NCI-H1417 treated with DMSO at 0.1 percent for 48 hours (cell line): ENCODE measurements at places on chromosomes 6 and 20.

DNA sequence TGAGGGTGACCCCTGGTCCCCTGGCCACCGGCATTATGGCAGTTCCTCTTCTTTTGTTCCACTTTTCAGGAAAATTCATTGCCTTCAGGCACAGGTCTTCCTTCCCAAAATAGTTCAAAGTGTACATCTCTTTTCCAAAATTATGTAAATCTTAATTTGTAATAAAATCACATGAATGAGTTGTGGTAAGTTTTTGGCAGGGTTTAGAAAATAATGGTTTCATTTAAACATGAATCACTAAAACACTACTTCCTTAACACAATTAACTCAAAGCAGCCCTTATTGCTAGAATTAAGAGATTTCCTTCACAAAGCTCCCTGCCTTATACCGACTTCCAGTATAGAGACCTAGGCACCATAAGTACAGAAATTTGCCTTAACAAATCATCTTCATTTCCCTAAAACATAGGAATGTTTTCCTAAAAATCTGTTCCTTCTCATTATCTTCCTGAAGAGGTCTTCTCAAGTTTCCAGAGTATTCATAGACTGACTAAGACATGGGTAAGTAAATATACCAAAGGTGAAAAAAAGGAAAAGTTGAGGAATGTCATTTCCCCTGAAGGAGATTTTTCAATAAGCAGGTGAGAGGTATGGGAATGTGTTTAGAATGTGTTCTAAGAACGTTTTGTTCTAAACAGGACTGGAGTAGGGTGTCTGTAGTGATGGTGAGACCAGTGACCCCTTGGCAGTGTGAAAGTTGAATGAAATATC, 148.2 kb upstream of the CITED2 start:
- DNase-seq, result no peak

DNA sequence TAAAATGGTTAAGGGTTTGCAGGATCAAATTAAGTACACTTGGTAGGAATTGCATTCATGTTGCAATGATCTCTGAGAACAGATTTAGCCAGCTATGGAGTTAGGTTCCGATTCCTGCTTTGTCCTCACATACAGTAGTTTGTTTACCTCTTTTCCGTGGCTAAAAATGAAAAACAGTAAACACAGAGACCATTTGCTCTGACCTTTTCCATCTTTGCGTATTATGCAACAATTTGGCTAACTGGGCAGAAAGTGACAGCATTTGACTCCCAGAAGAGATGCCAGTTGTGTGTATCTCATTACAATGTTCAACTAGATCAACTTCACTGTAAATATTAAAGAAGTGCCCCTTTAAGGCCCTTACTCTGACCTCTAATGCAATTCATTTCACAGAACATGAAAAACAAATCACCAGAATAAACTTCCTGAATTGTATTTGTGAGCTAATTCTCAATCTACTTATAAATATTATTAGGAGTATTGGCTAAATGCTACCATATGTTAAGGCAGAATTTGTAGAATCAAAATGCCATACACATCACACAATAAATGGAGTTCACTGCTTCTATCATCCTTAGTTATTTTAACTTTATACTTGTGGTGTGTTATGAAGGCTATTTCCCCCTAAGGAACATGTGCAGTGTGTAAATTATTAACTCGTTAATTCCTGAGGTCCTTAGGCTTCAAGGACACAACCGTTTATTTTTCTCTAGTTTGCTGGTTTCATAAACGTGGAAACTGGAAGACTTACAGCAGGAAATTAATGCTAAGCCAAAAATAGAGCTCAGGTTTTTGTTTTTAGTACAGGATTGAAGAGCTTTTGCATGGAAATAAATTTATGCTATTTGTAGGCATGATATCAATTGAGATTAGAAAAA, 380.7 kb upstream of the CITED2 start:
- DNase-seq, result no peak

DNA sequence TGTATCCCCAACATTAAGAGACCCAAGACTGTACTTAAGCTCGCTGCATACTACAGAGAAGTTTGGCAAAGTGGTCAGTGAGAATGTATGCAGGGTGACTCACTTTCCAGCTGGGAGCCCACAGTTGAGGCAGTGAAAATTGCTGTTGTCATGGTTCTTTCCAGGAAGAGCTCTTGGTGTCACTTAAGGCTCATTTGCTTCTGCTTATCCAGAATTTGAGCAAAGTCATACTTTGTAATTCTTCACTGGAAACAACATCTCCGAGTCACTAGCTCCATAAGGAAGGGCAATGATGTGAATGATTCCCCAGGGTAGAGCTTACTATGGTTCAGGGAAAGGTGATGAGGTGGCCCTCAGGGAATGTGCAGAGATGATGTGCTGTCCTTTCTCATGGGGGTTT, 65.4 kb upstream of the FBXL4 start:
- DNase-seq, result no peak

GRCh38 chr6:83055366-83055964, 10.2 kb downstream of the UBE3D start:
- DNase-seq, result no peak

DNA sequence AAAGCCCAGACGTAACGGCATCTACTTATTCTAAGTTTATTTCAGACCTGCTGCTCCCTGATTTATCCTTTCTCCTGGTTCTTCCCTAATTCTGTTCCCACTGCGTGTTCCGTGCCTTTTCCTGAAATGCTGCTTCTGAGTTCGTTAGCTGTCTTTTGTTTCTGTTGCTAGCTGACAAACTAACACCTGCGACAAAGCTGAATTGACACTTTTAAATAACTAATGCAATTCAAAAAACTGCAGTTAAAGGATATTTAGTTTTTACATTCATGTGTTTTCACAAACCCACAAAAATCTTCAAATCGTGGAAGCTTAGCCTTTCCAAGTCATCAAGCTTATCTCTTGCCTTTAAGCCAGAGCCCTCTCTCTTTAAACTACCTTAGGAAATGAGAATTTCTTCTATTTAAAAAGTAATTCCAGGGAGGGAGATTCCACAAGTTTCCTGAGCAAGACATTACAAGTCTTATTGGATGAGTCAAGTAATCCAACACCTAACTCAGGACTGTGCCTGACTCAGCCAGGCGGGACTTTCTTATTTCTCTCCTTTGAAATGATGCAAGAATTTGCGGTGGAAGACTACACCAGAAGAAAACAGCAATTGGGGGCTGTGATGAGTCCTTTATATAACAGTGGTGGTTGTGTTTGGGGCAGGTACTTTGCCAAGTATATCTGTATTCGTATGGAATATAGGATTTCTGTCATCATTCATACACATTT, 6.3 kb downstream of the ADTRP start:
- no peak for DNase-seq

DNA sequence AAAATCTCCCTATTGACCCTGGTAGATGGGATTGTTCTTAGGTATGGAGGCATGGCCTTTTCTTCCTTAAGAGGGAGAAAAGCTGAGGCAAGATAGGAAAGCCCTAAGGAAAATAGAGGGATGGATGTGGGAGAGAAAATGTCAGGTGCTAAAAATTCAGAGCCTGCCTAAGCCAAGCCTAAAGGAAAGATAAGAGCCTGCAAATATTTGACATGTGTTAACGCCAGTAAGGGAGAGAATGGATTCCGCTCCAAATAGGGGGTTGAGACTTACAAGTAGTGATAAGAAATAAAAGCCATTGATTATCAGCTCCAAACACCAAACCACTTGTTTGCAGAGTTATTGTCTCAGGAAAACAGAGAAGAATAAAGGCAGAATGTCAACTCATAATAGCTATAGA, 533.6 kb downstream of the PTPRT start:
- no peak for DNase-seq

- DNase-seq, result no peak
These were observed 3.3 kb upstream of the ULBP3 start for GRCh38 chr6:150072201-150072600.

- no peak for DNase-seq
These were observed 30.0 kb downstream of the SNHG17 start for GRCh38 chr20:38405132-38405531.

- DNase-seq, result no peak
These were observed 107.3 kb downstream of the TFAP2C start for GRCh38 chr20:56736285-56736857.

GRCh38 chr20:2238601-2239000, 57.2 kb upstream of the TGM3 start:
- DNase-seq, result no peak

DNA sequence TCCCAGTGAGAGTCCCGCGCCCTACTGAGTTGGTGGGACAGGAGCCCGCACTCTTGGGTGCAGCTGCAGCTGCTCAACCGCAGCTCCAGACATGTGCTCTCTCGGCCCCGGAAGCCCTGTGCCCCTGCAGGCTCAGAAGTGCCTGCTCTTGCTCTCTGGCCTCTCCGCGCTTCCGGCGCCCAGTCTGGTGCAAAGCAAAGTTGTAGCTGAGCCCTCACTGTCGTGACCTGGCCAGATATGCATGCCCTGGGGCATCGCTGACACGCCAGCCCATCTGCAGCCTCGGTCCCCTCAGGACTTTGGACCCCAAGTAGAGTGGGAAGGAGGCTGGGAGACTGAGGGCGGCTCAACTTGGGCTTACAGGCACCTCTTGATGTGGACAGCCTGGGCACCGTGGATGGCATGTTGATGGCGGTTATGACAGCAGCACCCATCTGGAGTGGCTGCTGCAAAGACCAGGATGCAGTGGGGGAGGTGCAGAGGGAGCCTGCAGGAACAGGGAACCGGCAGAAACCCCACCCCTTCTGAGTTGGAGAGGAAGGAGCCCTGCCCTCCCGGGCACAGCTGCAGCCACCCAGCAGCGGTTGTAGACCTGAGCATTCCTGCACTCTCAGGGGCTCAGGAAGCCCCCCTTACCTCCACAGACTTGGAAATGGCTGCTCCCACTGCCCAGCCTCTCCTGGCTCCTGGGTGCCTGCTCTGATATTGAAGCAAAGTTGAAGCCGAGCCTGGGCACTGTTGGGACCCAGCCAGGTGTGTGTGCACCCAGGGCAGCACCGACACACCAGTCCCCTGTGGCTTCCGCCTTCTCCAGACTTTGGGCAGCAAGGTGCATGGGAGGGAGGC, 462.6 kb downstream of the TBC1D32 start:
- no peak for DNase-seq

- DNase-seq, result no peak
These were observed 35.6 kb upstream of the SALL4 start for GRCh38 chr20:51837876-51838420.

- DNase-seq, result no peak
These were observed 390.9 kb upstream of the NRSN1 start for GRCh38 chr6:23735151-23735550.

GRCh38 chr6:168208402-168208801, 111.2 kb downstream of the DACT2 start:
- no peak for DNase-seq

GRCh38 chr6:23394681-23395080, 731.3 kb upstream of the NRSN1 start:
- DNase-seq, result no peak

GRCh38 chr6:165988302-165988756, 179.3 kb downstream of the TBXT start:
- DNase-seq, result no peak

DNA sequence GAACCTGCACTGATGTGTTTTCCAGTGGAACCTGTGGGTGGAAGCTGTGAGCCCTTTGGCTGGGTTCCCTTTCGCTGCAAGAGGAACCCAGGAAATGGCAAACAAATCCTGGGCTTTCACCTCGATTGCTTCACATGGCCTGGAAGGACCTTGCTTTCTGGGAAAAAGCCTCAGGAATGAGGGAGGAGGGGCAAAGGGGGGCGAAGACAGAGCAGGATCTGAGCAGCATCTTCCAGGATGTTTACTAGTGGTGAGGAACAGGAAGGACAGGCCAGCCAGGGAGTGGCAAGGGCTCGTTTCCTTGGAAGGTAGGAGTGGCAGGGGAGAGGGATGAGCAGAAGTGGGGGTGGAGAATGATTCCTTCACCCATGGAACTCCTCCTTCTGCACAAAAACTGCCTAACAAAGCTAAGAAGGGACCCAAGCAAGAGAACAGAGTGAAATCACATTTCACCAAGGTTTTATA, 5.9 kb downstream of the SLC2A10 start:
- no peak for DNase-seq

DNA sequence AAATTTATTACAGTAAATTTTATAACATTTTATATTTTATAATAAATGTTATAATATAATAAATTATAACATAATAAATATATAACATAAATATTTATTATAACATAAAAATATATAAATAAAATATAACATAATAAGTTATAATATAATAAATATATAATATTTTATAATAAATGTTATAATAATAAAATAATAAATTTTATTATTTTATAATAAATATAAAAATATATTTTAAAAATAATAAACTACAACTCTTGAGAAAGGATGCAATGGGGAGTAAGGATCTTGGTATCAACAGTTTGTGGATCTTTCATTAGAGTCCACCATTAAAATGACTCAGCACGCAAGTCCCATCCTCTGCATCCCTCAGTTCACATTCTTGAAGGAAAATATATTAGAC, 312.6 kb downstream of the MEI4 start:
- DNase-seq, result no peak

GRCh38 chr20:31990641-31991338, 19.4 kb upstream of the CCM2L start:
- DNase-seq, result no peak

GRCh38 chr20:19886661-19887288, 128.7 kb downstream of the RIN2 start:
- no peak for DNase-seq

- DNase-seq, result no peak
These were observed 418 bp upstream of the UCKL1 start for GRCh38 chr20:63956664-63957003.

DNA sequence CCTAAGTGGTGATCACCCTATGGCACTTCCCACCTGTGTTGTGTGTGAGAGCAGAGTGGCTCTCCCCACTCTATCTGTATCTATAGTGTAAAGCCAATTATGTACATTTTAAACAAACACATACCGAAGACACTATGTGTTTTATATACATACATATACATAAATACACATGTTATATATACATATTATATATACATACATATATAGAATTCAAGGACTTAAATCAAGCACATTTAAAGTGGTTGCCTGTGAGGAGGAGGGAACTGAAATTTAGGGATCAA, 246.6 kb downstream of the LY86 start:
- no peak for DNase-seq

DNA sequence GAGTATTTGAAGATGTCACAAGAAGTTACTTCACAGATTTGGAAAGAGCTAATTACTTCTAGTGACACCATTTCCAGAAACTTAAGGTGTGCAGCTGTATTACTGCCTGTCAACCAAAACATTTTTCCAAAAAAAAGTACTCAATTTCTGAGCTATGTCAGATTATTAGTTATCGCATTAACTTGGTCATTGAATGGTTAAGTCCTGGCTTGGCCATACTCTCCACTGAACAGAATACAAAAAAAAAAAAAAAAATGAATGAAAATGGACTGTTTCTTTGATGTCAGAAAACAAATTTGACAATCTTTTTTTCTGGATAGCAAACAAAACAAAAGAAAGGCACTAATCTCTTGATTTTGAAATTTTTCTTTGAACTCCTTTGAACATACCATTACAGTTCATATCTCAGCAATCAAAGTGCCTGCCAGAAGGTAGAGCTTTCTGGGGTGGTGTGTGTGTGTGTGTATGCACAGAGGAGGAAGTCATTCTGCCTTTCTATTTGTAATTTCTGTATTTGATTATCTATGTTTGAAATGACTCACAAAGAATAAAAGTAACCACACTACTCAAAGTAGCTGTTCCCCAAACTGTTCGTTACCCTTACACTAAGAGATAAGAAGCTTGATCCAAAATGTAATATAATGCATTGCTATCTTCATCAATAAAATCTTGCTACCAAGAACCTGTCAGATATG, 210.8 kb upstream of the FUT9 start:
- DNase-seq, result no peak
